Thyroid gland (tissue), 4 donors: ENCODE measurements at places on chromosomes 1 and 21.

DNA sequence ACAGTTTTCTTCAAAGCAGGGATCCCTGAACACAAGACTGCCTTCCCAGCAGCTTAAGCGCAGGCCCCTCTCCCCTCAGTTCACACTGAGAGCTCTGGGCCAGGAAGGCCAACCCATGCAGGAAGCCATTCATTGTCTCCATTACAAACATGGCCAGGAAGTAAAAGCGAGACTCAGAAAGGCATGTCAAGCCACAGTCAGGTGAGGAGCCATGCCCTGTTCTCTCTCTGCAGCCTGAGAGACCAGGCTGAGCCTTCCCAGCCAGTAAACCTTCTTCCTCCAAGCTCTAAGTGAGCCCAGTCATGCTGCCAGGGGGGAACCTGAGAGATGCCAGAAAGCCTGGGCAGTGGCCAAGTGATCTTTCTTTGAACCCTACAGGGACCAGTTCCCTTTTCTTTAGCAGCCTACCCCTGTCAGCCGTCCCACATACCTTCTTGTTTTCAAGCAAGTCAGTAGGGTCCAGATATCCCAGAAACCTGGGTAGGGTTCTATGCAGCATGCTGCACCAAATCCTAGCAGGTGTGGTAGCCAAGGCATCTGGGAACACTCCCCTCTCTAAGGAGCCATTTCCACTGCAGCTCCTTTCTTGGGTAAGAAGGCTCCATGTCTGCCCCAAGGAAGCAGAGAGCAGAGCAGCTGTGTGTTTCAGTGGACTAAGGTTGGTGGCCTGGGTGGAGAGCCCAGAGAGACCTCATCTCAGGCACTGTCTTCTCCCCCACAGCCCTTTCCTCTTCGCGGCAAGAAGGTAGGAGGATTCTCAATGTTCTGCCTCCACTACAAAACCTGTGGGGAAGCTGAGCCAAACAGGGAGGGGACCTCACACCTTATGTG is 977 bp downstream of the TRAF3IP3 start:
- DNase-seq, result no peak

- DNase-seq, result no peak
Observed at GRCh38 chr1:51926171-51926812, 47.8 kb upstream of the NRDC start.

DNA sequence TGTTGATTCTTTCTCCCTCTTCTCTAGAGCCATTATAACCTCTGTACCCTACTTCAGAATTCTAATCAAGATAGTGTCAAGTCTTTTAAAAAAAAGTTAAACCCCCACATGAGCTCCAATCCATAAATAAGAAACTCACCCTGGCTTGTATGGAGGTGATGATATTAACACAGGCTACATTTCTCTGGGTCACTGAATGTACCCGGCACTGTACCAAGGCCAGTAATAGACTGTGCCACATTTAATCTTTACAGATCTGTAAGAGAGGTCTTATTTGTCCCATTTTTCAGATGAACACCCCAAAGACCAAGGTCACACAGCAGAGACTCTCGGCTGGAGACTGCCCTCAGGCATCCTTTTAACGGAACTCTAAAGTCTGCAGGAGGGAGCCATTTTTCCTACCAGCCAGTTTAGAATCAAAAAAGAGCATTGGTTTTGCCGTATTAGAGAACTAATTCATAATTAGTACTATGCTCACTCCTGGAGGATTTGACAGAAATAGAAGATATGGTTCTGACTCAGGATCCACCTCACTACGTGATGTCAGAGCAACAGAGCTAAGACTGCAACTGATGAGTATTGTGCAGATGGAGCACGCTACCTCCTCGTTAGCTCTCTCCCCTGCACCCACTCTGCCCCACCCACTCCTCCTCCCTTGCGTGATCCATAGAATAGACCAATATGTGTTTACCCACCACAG is 217.2 kb upstream of the HOOK1 start:
- no peak for DNase-seq

GRCh38 chr1:210237479-210237878 is 4.9 kb downstream of the SERTAD4 start:
- DNase-seq, result no peak

- no peak for DNase-seq
Observed at GRCh38 chr1:2991753-2992495, 29.3 kb upstream of the ACTRT2 start.

DNA sequence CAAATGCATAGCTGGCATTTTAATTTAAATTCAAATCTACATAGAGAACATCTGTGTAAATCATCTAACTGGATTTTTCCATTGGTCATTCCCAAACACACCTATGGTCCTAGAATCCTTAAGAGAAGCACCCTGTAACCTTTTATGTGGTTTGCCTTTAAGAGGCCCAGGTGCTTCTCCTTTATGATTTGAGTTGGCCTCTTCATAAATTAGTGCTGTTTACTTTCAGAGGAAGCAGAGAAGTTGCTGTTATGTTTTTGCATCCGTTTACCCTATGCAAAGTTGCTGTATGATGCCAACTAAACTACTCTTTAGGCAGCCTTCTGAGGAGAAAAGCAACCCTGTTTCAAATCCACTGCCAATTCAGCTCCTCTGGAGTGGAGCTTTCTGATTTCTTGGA is 193.8 kb downstream of the HS2ST1 start:
- no peak for DNase-seq

DNA sequence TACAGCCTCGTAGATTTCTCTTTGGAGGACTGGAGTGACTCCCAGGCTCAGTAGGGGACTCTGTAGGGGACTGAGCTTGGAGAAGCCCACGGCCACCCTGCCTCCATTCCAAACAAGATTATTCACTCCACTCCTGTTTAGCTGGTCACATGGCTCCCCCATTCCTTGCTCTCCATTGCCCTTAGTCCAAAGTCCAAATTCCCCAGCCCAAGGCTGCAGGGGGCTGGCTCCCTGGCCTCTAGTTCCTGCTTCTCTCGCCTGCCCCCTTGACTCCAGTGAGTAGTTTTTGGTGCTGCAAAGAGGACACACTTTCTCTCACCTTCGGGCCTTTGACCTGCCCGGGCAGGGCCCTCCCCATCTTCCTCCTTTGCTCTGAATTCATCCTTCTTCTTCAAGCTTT is 403.3 kb downstream of the KIF26B start:
- DNase-seq, result no peak

DNA sequence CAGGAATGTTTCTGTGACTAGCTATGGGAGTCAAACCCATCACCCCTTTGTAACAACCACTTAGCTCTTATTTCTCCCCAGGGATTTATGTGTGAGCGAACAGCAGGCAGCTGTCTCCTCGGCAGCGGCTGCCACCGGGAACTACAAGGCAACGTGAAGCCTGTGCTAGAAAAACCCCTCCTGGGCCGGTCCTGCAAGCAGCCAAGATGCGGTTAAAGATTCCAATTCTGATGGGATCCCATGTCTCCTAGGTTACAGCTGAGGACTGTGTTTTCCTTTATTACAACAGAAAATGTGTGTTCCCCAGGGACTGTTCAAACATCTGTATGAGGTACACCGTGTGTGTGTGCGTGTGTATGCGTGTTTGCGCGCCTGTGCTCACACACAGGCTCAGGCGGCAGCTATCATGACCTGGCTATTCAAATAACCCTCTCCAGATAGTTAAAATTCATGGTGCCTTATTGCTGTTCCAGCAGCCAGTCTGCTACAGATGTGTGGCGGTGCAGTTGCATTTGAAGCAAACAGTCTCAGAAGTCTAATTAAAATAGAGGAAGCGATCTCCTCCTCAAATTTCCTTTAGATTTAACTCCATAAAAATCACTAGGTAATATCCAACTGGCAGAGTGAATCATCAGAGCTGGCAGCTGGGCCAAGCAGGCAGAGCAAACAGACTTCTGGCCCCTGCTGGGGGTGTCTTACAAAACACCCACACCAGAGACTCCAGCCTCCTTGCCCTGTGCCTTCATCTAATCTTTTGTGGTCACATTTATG is 68.0 kb downstream of the LMX1A start:
- no peak for DNase-seq

DNA sequence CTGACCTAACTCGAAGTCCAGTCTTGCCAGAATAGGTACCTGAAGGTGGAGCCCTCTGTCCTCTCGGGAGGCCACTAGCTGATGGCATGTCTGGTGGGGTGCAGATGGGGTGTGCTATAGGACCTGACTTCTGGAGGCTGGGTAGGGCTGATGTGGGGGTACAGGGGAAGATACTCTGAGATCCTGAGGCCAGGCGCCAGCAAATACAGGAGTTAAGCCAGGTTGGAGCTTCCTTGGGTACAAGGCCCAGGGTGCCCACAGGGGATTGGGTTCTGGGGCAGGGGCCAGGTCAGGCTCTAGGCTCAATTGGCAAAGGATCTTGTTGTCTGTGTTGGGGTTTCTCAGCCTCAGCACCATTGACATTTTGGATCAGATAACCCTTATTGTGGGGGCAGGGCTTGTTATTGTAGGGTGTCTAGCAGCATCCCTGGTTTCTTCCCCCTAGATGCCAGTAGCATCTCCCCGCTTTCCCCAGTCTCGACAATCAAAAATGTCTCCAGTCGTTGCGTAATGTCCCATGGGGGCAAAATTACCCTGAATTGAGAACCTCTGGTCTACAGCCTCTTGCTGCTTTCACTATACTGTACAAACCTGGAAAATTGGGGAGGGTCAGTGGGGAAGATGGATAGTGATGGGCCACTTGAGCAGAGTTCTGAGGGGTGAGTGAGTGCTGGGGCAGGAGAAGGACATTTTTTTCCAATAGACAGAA is 9.2 kb downstream of the PTPRF start:
- no peak for DNase-seq

DNA sequence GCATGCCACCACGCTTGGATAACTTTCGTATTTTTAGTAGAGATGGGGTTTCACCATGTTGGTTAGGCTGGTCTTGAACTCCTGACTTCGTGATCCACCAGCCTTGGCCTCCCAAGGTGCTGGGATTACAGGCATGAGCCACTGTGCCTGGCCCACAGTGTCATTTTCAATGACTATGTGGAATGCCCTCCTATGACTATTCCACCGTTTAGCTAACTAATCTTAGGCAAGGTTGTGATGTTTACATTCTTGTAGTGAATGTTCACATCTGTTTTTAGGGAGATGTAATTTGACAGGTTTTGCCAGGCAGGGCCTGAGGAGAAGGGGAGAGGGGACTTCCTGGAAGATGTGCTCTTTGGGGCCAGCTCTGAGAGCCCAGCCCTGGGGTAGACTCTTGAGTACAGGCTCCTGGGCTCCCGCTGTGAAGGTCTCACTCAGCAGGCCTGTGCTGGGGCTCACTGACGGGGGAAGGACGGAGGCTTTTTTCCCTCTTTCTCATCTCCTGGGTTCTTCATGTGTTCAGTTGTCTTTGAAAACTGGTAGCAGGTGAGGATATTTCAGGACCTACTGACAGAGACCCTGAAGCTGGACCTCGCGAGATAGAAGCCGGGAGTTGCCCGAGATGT is 13.2 kb downstream of the COQ8A start:
- no peak for DNase-seq

GRCh38 chr1:87030740-87031690 is 116.6 kb downstream of the HS2ST1 start:
- DNase-seq, result no peak

- DNase-seq, result no peak
Observed at GRCh38 chr1:211135342-211135950, 1.5 kb upstream of the KCNH1 start.

GRCh38 chr1:26317612-26318337 is at the start of gene CD52:
Gene CD52, plus strand, starts transcription at chr1:26317958. Its CDS starts 60 bp downstream, at chr1:26318018.
- DNase-seq, result no peak

DNA sequence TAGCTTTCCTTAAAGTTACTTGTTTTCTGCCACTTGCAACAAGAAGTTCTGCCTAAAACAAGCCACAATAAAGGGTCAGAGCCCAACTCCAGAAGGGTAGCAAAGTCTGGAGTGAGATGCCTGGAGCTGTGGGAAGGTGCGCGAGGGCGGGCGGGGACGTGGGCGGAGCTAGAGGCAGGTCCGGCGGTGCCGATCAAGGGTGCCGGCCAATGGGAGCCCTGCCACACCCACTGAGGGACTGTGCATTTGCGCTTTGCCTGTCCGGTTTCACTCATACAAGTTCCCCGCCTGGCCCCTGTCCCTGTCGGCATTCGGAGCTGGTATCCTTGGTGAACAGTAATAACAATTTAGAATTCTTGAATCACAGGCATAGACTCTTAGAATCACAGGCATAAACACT is 732.4 kb downstream of the MATN1 start:
- DNase-seq, result no peak

- no peak for DNase-seq
Observed at GRCh38 chr1:16245476-16246196, 8.7 kb upstream of the CPLANE2 start.

GRCh38 chr1:41779360-41779759 is 139.4 kb downstream of the HIVEP3 start:
- no peak for DNase-seq

DNA sequence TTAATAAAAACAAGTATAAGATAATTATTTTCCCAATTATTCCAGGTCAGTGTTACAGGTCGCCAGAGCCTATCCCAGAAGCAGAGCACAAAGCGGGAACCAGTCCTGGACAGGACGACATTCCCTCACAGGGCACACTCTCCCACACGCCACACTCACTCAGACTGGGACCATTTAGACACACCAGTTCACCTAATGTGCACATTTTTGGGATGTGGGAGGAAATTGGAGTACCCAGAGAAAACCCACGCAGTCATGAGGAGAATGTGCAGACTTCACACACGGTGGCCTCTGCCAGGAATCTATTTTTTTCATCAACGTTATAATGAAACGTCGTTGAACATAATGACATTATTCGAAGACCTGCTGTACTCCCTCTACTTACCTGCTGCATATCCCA is 20.5 kb upstream of the NRDC start:
- DNase-seq, result no peak

DNA sequence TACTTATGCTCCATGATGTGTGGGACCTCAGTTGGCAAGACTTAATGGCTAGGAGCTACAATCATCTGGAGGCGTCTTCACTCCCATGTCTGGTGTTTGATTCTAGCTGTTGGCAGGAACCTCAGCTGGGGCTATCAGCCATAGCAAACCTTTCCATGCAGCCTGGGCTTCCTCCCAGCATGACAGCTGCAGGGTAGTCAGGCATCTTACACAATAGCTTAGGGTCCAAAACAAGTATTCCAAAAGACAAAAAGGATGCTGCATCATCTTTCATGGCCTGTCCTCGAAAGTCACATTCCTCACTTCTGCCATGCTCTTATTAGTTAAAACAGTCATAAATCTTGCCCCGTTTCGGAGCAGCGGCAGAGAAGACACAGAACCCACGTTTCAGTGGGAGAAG is 90.9 kb downstream of the LRRC8C start:
- no peak for DNase-seq

DNA sequence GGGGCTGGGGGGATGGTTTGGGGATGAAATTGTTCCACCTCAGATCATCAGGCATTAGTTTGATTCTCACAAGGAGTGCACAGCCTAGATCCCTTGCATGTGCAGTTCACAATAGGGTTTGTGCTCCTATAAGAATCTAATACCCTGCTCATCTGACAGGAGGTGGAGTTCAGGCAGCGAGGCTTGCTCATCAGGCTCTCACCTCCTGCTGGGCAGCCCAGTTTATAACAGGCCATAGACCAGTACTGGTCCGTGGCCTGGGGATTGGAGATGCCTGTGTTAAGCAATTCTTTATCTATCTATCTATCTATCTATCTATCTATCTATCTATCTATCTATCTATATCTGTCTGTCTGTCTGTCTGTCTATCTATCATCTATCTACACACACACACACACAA is 525.3 kb upstream of the DAB1 start:
- DNase-seq, result no peak
